ENCODE measurements at places on chromosomes 11 and 22.

- no peak for DNase-seq
Observed at GRCh38 chr11:70206982-70207376, 3.9 kb downstream of the FADD start.

DNA sequence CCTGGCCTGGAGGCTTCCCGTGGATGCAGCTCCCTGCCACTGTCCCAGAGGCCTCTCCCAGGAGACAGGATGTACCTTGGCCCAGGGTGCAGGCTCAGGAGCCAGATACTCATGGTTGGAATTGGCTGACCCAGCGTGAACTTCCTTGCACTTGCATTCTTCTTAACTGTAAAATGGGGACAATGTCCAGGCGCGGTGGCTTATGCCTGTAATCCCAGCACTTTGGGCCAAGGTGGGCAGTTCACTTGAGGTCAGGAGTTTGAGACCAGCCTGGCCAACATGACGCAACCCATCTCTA, 20.1 kb upstream of the ST3GAL4 start:
- DNase-seq: no peak

- DNase-seq: no peak
Observed at GRCh38 chr11:84438565-84438964, 1152.4 kb upstream of the CCDC90B start.

GRCh38 chr22:22981670-22982571, 88.4 kb upstream of the GNAZ start:
- no peak for DNase-seq

- no peak for DNase-seq
Observed at GRCh38 chr11:62456630-62457029, 37.8 kb downstream of the SCGB1A1 start.

DNA sequence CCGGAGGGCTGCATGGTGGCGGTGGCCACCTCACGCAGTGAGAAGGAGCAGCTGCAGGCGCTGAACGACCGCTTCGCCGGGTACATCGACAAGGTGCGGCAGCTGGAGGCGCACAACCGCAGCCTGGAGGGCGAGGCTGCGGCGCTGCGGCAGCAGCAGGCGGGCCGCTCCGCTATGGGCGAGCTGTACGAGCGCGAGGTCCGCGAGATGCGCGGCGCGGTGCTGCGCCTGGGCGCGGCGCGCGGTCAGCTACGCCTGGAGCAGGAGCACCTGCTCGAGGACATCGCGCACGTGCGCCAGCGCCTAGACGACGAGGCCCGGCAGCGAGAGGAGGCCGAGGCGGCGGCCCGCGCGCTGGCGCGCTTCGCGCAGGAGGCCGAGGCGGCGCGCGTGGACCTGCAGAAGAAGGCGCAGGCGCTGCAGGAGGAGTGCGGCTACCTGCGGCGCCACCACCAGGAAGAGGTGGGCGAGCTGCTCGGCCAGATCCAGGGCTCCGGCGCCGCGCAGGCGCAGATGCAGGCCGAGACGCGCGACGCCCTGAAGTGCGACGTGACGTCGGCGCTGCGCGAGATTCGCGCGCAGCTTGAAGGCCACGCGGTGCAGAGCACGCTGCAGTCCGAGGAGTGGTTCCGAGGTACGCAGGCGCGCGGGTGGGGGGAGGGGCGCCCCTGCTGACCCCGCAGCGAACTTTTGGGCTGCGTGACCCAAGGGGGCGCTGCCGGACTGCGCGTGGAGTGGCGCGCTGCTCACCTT, 670 bp downstream of the NEFH start:
- no peak for DNase-seq

DNA sequence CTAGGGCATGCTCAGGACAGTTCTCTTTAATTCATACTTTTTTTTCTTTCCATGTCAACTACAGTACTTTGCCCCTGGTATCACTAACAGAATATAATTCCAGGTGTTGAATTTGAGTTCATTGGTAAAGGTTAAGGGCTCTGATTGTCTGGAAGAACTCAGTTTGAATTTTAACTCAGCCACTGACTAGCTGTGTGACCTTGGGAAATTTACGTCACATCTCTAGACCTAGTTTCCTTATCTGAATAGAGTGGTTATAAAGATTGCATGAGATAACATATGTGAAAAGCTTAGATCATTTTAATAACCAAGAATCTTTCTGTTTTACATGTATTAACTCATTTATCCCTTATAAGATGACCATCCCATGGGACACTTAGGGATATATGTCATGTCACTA, 15.8 kb upstream of the ZC3H12C start:
- DNase-seq: no peak

- no peak for DNase-seq
Observed at GRCh38 chr11:128555606-128556005, 31.8 kb downstream of the ETS1 start.

DNA sequence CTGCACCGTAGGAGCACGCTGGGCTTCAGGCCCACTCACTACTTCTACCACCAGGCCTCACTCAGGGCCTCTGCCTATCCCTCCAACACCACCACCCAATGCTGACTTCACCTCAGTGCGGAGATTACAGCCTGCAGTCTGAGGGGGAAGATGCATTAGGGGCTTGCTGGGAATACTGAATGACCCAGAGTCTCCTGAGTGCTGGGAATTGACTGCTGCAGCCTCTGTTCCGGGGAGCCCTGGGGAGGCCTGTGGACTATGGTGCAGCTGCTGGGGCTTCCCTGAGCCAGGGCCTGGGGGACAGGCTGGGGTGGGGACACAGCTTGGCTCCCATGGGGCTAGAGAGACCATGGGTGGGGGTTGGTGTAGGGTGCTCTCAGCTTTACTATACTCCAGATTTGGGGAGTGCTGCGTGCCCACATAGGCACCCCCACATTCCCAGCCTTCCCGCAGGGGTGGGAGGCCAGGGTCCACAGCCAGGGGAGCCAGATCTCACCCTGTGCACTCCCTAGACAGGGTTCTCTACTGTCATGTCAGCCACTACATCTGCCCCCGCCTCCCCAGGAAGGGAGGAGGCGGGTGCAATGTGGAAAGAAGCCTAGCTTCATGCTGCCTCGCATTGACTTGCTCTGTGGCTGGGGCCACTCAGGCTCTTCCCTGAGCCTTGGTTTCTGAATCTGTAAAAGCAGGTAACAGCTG, 44.4 kb downstream of the GDPD5 start:
- DNase-seq: no peak

GRCh38 chr11:526192-526591, 9.2 kb downstream of the HRAS start:
- no peak for DNase-seq

DNA sequence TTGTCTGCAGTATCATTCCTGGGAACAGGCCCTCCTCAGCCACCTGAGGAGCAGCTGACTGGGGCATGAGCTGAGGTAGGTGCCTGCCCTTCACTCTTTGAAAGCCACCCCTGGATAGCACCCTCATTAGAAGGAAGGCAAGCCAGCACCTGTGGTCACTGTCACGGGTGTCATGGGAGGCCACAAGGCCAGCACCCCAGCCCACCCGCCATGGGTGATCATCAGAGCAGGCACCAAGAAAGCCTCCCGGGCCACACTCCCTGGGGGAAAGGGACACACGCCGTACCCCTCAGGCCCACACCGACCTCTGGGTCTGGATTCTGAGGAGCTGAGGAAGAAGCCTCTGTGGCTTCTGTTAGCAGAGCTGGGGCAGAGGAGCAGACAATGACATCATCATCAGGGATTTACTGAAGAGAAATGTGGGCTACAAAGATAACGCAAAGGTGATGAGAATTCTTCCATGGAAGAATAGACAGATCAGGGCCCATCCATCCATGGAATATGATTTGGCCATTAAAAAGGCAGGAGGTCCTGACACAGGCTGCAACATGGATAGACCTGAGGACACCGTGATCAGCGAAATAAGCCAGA, 16.7 kb upstream of the NAP1L4 start:
- DNase-seq: no peak

- DNase-seq: no peak
Observed at GRCh38 chr11:12961615-12962014, 47.5 kb upstream of the RASSF10 start.

DNA sequence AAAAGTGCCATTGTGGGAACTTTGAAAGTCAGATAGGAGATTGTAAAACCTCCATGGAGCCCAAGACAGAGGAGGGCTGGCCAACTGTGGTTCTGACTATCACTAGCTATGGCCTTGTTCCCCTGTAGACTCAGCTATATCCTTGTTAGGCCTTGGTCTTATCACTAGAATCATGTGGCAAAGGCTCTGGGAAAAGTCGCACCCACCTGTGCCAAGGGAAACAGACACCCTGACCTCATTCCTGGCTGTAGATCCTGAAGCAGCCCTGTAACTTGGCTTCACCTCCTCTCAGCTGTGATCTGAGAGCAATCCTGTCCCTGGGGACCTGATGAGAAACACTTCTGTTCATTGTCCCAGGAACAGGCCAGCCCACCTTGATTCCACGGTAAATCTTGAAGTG, 566.2 kb downstream of the TMEM135 start:
- no peak for DNase-seq

Data from Panc1 (cell line).